ENCODE measurements at places on chromosomes 4 and X.

DNA sequence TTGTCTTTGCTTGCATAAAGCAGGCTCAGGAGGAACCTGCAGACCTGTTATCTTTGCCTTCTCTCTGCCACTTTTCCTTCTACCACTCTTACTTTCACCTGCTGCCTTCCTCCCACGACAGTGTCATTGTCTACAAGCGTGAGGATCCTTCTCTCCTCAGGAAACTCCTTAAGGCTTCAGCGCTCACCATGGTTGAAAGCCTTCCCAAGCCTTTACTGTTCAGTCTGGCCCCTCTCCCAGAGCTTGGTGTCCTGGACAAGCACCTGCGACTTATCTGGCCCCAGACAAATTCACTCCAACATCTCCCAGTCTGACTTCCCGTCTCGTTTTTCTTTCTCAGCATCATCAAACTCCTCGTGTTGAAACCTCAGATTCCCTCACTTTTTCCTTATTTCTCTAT is 31.0 kb downstream of the CC2D2A start:
- no peak for DNase-seq

GRCh38 chr4:165151734-165152133 is 39.1 kb upstream of the TMEM192 start:
- no peak for DNase-seq

DNA sequence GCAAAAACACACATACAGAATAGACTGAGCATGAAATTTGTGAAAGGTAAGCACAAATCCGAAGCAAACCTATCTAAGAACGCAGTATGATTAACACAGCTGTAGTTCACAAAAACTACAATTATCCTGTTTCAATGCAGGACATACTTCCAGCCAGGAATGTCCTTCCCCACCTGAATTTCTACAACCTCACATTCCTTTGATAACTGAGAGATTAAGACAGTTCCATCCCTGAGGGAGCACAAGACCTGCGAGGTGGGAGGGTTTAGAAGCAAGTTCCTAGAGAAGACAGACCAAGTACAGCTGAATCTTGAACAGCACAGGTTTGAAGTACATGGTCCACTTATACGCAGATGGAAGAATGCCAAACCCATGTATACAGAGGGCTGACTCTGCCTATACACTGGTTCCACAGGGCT is 10.6 kb downstream of the ABCG2 start:
- no peak for DNase-seq

- DNase-seq, result no peak
These were observed 132.6 kb downstream of the UCHL1 start for GRCh38 chr4:41389356-41389755.

DNA sequence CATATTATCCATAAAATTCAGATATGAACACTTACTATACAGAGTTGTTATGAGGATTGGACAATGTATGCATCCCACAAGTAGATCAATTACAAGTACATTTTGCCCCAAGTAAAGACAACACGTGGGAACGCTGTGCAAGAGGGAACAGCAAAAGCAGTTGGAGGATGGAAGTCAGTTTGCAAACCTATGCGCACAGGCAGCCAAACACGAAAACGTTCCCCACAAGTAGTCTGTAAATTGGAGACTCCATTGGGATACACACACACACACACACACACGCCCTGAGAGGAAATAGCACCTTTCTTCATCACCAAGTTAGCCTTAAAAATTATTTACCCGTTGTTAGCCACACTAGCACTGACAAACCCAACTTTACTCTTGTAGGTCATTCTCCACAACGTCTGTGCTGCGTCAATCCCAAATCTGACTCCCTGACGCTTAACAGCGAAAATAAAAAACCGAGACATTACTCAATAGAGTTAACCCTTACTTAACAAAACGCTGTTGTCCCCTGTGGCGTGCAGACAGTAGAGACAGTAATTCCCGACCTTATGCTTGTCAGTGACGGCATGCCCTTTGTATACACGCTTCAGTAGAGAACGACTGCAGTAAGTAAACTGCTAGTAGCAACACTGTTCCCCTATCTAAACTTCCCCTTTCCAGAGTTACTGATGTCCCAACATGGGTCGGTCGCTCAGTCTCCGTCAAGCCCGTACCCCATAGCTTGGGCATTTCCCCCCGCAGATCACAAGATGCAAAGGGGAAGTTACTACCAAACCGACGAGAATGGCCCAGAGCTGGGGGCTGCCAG is 730 bp downstream of the MANBA start:
- DNase-seq, result peak; percentile 40

- no peak for DNase-seq
These were observed 15.2 kb downstream of the FHDC1 start for GRCh38 chr4:152951348-152951747.

DNA sequence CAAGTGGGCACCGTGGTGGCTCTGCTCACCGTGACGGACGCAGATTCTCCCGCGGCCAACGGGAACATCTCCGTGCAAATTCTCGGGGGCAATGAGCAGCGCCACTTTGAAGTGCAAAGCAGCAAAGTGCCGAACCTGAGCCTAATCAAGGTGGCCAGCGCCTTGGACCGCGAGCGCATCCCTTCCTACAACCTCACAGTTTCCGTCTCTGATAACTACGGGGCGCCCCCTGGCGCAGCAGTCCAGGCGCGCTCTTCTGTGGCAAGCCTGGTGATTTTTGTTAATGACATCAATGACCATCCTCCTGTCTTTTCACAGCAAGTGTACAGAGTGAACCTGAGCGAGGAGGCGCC is 2.7 kb downstream of the FAT4 start:
- DNase-seq, result no peak

GRCh38 chr4:1757836-1758235 is 35.3 kb upstream of the FGFR3 start:
- no peak for DNase-seq

GRCh38 chr4:75881476-75881875 is 20.8 kb downstream of the PPEF2 start:
- DNase-seq, result no peak

DNA sequence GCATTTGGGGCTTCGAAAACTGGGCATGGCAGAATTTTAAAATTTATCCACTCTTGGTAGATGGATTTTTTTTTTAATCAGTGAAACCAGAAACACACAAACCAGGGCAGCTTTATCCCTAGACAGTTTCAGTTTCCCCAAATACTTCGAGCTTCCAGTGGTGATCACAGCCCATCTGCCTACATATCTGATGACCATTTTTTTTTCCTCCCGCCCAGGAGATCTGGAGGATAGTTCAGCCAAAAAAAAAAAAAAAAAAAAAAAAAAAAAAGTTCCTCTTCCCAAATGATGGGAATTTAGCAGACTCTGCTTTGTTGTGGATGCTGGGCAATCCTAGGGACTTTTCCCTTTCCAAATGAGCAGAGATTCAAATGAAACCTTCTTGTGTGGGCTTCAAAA is 1.0 kb upstream of the TBC1D9 start:
- DNase-seq, result no peak

DNA sequence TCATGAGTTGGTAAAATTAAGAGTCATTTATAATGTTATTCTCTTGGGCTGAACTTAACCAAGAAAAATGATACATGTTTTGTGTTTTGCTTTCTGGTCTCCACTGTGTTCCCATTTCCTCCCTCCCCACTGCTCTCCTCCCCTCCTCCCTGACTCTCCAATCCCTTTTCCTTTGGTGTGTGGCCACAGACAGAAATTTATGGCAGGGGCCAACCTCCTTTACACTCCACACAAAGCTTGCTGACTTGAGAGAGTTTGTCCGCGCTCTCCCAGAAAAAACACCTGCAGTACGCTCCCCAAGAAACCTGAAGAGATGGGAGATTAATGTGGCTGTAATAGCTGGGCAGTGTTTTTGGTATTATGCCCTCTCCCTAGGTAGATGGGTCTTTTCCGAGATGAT is 88.9 kb downstream of the ALPK1 start:
- no peak for DNase-seq

- DNase-seq, result no peak
These were observed 240.9 kb downstream of the PALLD start for GRCh38 chr4:168737806-168738172.

DNA sequence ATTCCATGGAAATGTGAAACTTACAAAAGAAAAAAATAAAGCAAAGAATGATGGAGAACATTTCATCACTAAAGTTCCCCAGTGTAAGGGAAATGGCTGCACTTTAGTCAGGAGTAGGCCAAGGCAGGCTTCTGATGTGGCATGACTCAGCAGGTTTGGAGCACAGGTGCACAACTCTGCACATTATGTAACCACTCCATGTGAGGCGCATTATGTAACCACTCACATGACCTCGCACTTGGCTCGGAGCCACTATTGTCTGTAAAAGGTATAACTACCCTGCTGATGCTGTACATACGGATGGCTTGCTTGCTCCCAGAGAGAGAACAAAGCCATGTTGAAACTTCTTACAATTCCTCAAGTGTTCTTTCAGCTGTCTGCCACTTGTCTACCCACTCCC is 727.6 kb downstream of the TRAM1L1 start:
- DNase-seq, result no peak

GRCh38 chr4:38004062-38004461 is 43.9 kb downstream of the PTTG2 start:
- DNase-seq, result no peak

DNA sequence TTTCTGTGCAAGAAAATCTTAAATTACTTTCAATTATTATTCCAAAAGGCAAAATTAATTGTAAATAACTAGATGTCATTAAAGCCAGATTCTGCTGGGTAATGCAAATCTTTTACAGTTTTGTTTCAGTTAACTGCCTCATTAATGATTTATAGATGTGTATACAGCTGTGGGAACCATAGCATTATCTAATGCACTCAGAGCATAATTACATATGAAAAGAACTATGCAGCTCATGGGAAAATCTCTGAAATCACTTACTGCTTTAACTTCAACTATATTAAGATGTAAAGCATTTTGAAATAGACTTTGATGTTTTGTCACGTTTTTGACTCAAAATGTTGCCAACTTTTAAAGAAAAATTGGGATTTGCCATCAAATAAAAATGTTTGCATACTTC is 630.3 kb upstream of the KLHL4 start:
- DNase-seq, result no peak

- no peak for DNase-seq
These were observed 151.5 kb downstream of the CORIN start for GRCh38 chr4:47686294-47686872.

DNA sequence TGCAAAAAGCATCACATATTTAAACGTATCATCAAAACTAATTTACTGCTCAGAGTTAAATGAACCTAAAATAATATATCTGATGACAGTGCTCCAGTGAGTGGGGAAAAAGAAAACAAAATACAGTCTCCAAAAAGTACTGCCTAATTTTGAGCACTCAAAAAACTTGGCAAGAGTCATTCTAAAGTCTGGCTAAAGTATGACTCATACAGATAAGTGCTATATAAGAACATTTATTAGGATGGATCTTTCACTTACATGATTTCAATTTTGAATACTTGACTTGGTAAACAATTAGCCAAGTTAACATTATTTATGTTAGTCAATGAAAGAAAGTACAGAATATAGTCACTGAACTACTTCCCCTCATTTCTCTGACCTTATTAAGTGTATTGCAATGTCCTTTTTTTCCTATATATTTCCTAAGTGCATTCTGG is 27.2 kb downstream of the FBXO8 start:
- no peak for DNase-seq

- no peak for DNase-seq
These were observed 146.3 kb downstream of the BRWD3 start for GRCh38 chrX:80663331-80663730.

- DNase-seq, result no peak
These were observed 288.0 kb downstream of the SH2D1A start for GRCh38 chrX:124634363-124634762.

- no peak for DNase-seq
These were observed 24.2 kb upstream of the EDNRA start for GRCh38 chr4:147456706-147457105.

GRCh38 chrX:101429934-101430333 is 21.9 kb downstream of the HNRNPH2 start:
- no peak for DNase-seq

GRCh38 chr4:86400216-86400615 is 40.4 kb upstream of the MAPK10 start:
- no peak for DNase-seq

DNA sequence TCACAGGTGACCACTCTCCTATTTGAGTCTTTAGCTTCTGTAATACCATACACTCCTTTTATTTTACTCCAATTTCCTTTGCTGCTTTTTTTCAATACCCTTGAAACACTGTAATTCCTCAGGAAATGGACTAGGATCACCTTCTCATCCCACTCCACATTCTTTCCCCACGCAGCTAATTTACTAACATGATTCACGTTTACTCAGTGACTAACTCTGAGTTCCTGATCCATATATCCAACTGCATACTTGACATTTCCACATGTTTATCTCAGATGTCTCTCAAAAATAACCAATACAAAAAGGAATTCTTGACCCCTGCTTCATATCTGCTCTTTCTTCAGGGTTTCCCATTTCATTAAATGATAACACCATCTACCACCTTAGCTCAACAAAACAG is 19.9 kb downstream of the RPS6KA6 start:
- DNase-seq, result no peak

DNA sequence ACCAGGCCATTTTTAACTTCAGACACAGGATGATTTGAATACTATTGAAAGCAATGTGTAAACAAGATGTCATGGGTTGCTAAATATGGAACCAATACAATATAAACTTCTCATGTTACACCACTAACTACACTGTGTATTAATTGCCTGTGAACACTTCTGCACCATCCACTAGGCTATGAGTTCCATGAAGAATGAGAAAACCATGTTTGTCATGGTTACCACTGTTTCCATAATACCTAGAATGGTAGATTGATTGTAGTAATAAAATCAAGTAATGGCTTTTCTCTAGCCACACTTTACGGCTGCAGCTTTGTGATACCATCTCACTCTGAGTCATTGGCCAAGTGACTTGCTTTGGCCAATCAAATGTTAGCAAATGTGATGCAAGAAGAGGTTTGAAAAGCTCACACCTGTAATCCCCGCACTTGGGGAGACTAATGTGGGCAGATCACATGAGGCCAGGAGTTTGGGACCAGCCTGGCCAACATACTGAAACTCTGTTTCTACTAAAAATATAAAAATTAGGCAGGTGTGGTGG is 19.9 kb upstream of the CYBB start:
- no peak for DNase-seq

GRCh38 chr4:114563536-114564315 is 34.9 kb upstream of the UGT8 start:
- no peak for DNase-seq

DNA sequence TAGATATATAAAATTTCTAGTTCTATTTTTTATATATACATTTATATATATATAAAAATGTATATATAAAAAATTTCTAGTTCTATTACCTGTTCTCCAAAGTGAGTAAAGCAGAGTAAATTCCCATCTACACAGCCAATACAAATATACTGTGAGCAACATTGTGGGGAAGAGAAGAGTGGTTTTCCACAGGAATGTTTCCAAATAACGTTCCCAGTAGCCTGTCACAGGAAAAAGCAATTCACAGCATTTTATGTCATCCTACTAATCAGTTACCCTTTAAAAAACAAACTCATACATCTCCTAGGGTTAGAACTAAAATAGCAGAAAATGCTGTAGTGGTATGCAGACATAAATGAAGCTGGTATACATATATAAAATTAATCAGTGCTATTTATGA is 44.5 kb downstream of the AASDH start:
- DNase-seq, result no peak
